CD4-positive, alpha-beta T cell treated with Interleukin-17A for 1 hour (primary cell): ENCODE measurements at places on chromosomes 11 and 22.

GRCh38 chr22:28953403-28953802 is 70.0 kb downstream of the ZNRF3 start:
- DNase-seq: no peak

GRCh38 chr22:27970596-27971220 is 51.7 kb upstream of the PITPNB start:
- no peak for DNase-seq

GRCh38 chr11:101466352-101466751 is 117.5 kb downstream of the TRPC6 start:
- no peak for DNase-seq

DNA sequence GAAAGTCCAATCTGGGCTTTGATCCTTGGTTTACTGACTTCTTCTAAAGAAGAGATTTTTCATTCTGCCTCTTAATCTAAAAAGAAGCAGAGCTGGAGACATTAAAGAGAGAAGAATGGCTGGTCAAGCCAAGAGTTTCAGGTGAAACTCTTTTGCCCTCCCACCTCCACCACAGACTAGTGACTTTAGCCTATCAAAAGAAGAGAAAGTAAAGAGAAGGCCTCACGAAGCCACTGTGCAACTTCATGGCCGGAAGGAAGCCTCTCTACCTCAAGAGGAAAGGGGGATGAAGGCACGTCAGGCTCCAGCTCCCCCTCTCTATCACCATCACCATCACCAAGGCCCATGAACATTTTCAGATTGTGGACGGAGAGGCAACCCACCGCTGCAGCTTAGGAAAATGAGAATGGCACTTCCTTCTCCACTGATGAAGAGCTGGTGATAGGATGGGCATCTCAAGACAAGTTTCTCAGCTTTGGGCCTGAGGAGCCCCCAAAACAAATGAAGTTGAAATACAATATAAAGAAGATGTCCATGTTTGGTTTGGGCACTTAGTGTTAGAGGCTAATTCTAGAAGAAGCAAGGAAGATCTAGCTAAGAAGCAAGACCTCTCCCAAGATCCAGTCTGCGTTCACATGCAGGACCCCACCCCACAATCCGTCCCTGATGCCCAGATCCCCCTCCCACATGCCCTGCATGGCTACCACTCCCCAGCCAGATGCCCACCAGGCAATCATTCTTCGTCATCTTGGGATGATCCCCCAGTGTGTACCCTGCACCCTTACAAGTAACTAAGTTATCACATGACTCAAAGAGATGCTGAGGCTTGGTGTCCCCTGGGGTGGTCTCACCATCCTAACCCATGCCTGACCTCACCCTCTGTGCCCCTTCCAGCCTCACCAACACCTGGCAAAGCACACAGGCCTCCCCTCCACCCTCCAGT is 52.6 kb downstream of the IGSF9B start:
- DNase-seq: no peak
